Right atrium auricular region (tissue), 2 donors: ENCODE measurements at places on chromosomes 12 and 14.

GRCh38 chr12:2111826-2112225, 59.0 kb downstream of the CACNA1C start:
- peak overlapping the region; percentile 64 for H3K27ac ChIP-seq
- no peaks in the 10 kb centered on the region for H3K4me1 ChIP-seq
- peaks cover 20% of the 10 kb centered on the region for H3K36me3 ChIP-seq
- H3K4me3 ChIP-seq, result no peak overlapping the region
- no peaks in the 10 kb centered on the region for H3K27me3 ChIP-seq

DNA sequence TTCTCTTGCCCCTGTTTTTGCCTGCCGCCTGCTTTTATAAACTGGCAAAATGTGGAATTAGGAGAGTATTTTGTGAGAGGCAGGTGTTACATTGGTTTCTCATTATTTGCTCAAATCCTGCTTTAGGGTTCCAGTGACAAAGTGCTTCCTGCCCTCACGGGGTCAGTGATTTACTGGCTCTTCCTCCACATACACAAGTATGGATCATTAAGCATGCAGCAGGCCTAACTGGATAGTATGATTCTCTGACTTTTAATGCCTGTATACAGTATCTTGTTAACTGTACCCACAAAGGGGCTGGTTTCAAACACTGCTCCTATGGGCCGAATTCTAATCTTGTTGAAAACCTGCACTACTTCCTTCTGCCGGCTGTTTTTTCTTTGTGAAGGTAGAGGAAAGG, 63.2 kb downstream of the PTCSC3 start:
- no peaks in the 10 kb centered on the region for H3K4me1 ChIP-seq
- H3K4me3 ChIP-seq, result no peak overlapping the region
- no peak for DNase-seq
- no peaks in the 10 kb centered on the region for H3K27me3 ChIP-seq
- H3K36me3 ChIP-seq, result no peaks in the 10 kb centered on the region

DNA sequence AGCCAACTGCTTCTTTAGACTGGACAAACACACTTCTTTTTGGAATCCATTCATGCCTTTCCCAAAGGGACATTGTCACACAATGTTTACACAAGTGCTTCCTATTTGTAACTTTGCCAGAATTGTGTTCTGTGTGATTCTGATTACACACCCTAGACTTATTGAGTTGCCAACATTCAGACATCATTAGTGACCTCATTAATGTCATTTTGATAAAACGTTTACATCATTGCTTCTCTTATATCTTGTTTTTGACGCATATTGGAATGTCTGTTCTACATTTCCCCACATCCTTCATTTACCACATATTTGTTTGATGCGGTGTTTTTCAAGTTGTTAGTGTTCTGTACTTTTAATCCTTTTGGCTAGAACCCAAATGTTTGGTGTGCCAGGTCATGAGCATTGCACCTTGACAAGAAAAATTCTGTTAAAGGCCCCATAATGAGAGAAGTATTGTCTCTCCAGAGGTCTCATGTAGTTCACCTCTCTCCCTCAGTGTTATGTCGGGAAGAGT, 305.5 kb downstream of the AEBP2 start:
- H3K36me3 ChIP-seq, result no peaks in the 10 kb centered on the region
- H3K4me3 ChIP-seq, result no peak overlapping the region
- H3K4me1 ChIP-seq, result peaks cover 23% of the 10 kb centered on the region
- H3K27me3 ChIP-seq, result no peaks in the 10 kb centered on the region
- peak overlapping the region; percentile 26 for H3K27ac ChIP-seq
- no peak for DNase-seq

GRCh38 chr12:102376181-102376747, 104.1 kb downstream of the IGF1 start:
- peak; percentile 60 for DNase-seq
- H3K36me3 ChIP-seq, result no peaks in the 10 kb centered on the region
- H3K4me1 ChIP-seq, result no peaks in the 10 kb centered on the region
- no peaks in the 10 kb centered on the region for H3K27me3 ChIP-seq
